A549 treated with GW870086 at 1 μM for 4 hours (cell line): ENCODE measurements at places on chromosomes 6 and 20. TPM values are rescaled to one million over a fixed set of nuclear protein-coding genes. Genes with fewer than 3 reads are reported as not detected.

The OVOL2 gene
- 0.18 to 0.34 TPM (median 0.21 TPM) in 4 of 5 replicates, not detected in the other for total RNA-seq

The ATAT1 gene
- 4.4 to 6.1 TPM (median 5.5 TPM) in 5 replicates for total RNA-seq

The FOXF2 gene
- total RNA-seq = 17.4 to 22.0 TPM (median 21.4 TPM) in 5 replicates

The RIPPLY2 gene
- total RNA-seq = 0.26 to 1.5 TPM (median 0.58 TPM) in 4 of 5 replicates, not detected in the other

The CST4 gene
- not detected in 5 replicates for total RNA-seq

The COL9A3 gene
- total RNA-seq = 0.33 to 0.73 TPM (median 0.55 TPM) in 5 replicates

The C6orf141 gene
- 10.2 to 11.5 TPM (median 11.1 TPM) in 5 replicates for total RNA-seq

The WFDC13 gene
- not detected in 5 replicates for total RNA-seq

The TNF gene
- 0.16 TPM in 1 of 5 replicates, not detected in the others for total RNA-seq

The HCRTR2 gene
- not detected in 5 replicates for total RNA-seq

The RHAG gene
- total RNA-seq = 0.06 to 0.15 TPM (median 0.09 TPM) in 3 of 5 replicates, not detected in the others

The ATP9A gene
- total RNA-seq = 11.1 to 16.4 TPM (median 15.6 TPM) in 5 replicates

The ZNF165 gene
- 0.67 to 0.97 TPM (median 0.90 TPM) in 5 replicates for total RNA-seq

The CALHM6 gene
- 0.34 TPM in 1 of 5 replicates, not detected in the others for total RNA-seq

The PRDM1 gene
- total RNA-seq = 4.2 to 6.4 TPM (median 5.5 TPM) in 5 replicates

The SLPI gene
- 10.3 to 12.4 TPM (median 11.8 TPM) in 5 replicates for total RNA-seq

The TBX18 gene
- 11.3 to 21.0 TPM (median 18.6 TPM) in 5 replicates for total RNA-seq

The LAMA2 gene
- total RNA-seq = 0.31 to 1.2 TPM (median 0.41 TPM) in 5 replicates

The SLC32A1 gene
- not detected in 5 replicates for total RNA-seq

The TGM6 gene
- total RNA-seq = not detected in 5 replicates

The TRIM40 gene
- not detected in 5 replicates for total RNA-seq

The CLDN20 gene
- not detected in 5 replicates for total RNA-seq

The COQ3 gene
- total RNA-seq = 10.1 to 12.5 TPM (median 10.7 TPM) in 5 replicates

The TPX2 gene
- 98.1 to 114 TPM (median 103 TPM) in 5 replicates for total RNA-seq

The UNC5CL gene
- total RNA-seq = 0.34 to 1.1 TPM (median 0.60 TPM) in 5 replicates

The ZNF311 gene
- 0.09 to 0.27 TPM (median 0.16 TPM) in 5 replicates for total RNA-seq

The FRK gene
- total RNA-seq = 1.5 to 2.4 TPM (median 2.3 TPM) in 5 replicates

The TRIM10 gene
- not detected in 5 replicates for total RNA-seq

The SMLR1 gene
- not detected in 5 replicates for total RNA-seq

The ISM1 gene
- total RNA-seq = 0.14 to 0.27 TPM (median 0.24 TPM) in 5 replicates

The KPNA5 gene
- total RNA-seq = 0.46 to 1.9 TPM (median 1.7 TPM) in 5 replicates

The TP53TG5 gene
- not detected in 5 replicates for total RNA-seq

The THBD gene
- total RNA-seq = 47.1 to 57.7 TPM (median 50.6 TPM) in 5 replicates

The OR12D2 gene
- total RNA-seq = not detected in 5 replicates

The ULBP2 gene
- 2.1 to 4.2 TPM (median 3.6 TPM) in 5 replicates for total RNA-seq

The TNFRSF6B gene
- total RNA-seq = 0.14 to 0.95 TPM (median 0.74 TPM) in 4 of 5 replicates, not detected in the other

The C20orf141 gene
- 0.46 to 0.96 TPM (median 0.50 TPM) in 3 of 5 replicates, not detected in the others for total RNA-seq

The RUNX2 gene
- 1.5 to 2.0 TPM (median 1.8 TPM) in 5 replicates for total RNA-seq

The TBXT gene
- not detected in 5 replicates for total RNA-seq

The RSPH4A gene
- total RNA-seq = 0.19 to 0.27 TPM (median 0.24 TPM) in 5 replicates

The SLC22A2 gene
- total RNA-seq = 0.14 TPM in 1 of 5 replicates, not detected in the others

The SFTA2 gene
- not detected in 5 replicates for total RNA-seq

The TCF21 gene
- total RNA-seq = 0.03 to 0.08 TPM (median 0.04 TPM) in 4 of 5 replicates, not detected in the other

The HLA-DQA2 gene
- total RNA-seq = not detected in 5 replicates

The MAS1 gene
- not detected in 5 replicates for total RNA-seq

The SLC22A23 gene
- 8.1 to 12.0 TPM (median 10.2 TPM) in 5 replicates for total RNA-seq
